ENCODE measurements at places on chromosomes 2 and 18.
A peak's percentile ranks its signal among the peaks of the same experiment; 100 is the strongest.

DNA sequence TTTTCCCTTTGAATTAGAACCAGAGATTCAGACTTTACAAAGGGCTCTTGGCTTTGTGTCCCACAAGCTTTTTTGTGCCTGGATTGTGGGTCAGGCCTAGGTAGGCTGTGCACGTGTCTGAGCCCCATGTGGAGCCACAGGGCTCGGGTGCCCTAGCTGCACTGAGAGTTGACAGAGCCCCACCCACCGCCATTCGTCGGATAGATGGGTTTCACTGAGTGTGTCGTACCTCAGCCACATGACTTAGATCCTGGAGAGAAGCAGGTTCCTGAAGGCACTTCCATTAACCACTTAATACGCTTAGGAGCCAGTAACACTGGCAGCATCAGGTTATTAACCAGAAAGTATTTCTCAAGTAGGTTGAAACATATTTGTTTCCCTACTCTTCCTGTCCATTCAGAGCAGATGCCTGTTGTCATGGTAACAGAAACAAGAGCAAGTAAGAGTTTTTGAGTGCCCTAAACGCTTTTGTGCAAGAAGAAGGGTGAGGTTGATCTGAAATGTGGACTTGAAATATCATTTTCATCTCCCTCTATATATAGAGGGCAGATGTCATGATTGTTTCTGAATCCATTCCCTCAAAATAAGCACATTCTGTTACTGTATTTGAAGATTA, 30.0 kb downstream of the ADCYAP1 start:
- DNase-seq = no peak

GRCh38 chr2:29192526-29192925, 77.3 kb downstream of the CLIP4 start:
- no peak for DNase-seq

- no peak for DNase-seq
Observed at GRCh38 chr2:46431481-46432235, 47.7 kb upstream of the TMEM247 start.

DNA sequence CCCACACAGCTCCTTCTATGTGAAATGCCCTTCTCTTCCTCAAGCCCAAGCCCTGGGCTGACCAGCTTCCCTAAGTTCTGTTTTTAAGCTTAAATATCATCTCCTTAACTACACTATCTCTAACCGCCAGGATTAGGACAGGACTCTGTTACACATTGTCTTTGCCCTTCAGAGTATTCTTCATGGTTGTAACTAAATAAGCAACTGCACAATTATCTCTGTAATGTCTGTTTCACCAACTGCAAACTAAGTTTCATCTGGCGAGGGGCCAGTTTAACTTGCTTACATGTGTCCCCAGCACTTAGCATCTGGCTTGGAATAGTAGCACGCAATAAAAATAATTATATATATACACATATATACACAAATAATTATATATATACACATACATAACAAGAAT, 1.1 kb upstream of the ERMN start:
- DNase-seq = no peak

- DNase-seq = no peak
Observed at GRCh38 chr2:18525852-18526251, 34.6 kb downstream of the RDH14 start.

GRCh38 chr2:175253871-175254270, 72.4 kb upstream of the ATP5MC3 start:
- no peak for DNase-seq

DNA sequence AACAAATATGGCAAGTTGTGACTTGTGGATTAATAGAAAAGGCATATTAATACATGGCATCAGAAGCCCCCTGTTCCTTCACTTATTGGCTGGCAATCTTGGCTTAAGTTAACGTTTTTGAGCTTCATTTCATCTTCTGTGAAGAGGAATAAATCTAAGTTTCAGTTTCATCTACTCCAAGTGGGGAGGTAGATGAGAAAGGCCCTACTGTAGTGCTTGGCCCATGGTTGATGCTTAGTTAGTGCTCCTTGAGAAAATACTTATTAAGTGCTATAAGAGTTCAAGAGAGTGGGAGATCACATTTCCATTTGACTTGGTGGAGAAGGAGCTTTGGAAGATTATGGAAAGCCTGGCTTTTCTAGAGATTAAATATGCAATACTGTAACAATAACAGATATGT, 244.3 kb downstream of the BABAM2 start:
- no peak for DNase-seq

DNA sequence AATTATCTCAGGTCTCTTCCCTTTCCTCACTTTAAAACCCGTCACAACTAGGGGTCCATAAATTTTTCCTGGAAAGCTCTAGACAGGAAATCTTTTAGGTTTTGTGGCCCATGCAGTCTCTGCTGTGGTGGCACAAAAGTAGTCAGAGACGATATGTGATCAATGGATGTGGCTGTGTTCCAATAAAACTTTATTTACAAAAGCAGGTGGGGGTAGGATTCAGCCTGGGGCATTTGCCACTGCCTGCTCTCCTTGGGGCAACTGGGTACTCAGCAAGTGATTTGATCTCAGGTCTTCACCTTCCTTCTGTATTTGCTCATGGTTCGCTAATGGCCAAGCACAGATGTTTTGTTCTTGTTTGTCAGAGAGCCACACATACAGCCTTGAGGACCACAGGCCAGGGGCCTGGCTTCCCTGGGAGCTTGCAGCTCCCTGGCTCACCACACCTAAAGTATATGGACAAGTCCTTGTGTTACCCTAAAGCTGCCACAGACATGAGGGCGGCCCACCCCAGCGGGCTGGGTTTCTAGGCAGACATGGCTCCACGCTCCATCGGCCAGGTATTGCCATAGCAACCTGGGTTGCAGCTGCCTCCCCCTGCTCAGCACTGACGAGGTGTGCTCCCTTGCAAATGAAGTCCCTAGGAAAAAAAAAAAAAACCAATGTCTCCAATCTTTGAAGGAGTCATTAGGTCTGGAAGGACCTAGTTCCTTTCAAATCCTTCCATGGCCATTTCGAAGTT, 89.7 kb upstream of the YWHAQ start:
- no peak for DNase-seq

DNA sequence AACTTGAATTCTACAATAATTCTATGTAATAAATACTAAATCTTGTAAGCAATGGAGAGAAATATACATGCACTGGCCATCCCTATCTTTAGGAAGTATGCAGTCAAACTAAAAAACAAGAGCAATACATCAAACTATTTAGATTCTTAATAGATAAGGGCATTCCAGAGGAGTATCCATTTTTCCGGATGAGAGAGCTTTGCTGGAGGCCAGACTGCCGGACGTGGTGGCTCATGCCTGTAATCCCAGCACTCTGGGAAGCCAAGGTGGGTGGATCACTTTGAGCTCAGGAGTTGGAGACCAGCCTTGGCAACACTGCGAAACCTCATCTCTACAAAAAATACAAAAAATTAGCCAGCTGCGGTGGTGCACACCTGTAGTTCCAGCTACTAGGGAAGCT, 60.8 kb downstream of the KIF5C start:
- DNase-seq = no peak

GRCh38 chr2:3596901-3597417, 2.0 kb downstream of the COLEC11 start:
- no peak for DNase-seq

DNA sequence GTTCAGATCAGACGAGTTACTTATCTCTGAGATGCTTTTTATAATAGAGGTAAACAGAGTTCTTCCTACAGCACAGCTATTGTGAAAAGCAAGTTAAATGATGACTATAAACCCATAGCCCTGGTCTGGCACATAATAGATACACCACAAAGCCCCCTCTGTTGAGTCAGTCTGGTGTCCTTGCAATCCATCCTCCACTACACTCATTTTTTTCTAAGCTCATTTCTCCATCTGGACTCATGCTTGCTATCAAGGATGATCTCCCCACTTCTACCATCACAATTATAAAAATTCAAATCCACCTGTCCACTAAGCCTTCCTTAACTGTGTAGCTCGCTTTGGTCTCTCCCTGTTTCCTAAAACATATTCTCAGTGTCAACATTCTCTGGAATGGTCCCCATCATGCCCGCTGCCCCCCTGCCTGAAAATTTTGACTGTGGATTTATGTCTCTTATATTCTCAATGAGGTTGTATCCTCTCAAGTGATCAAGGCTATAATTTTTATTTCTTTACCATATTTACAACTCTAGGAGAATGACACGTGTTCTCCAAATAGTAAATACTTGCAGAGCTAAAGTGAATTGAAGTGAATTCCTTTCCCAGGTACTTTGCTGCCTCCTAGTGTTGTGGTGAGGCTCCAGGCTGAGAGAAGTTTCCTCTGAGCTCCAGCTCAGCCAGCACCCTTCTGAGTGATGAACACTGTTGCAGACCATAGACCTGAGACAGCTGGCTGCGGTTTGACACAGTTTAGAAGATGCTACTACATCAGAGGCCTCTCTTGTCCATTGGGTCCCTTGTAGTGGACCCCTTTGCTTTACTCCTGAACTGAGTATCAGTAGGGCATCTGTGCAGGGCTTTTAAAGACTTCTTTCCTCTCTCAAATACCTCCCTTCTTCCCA, 108.7 kb downstream of the DPP10 start:
- no peak for DNase-seq

DNA sequence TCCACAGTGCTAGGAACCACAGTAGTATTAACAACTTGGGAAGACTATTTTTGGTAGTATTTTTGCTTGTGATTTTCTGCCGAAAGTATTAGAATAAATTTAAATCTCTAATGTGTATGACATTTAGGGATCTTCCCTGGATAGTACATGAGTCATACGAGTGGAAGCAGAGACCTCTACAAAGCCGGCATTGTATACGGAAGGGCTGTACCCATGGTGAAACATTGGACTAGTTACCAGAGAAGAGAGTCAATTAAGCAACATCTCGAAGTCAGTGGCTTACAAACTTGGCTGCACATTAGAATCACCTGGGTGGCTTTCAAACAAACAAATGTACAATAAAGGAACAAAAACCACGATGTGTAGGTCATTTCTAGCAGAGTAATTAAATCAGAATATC, 1131.7 kb upstream of the LRRTM1 start:
- DNase-seq = no peak

DNA sequence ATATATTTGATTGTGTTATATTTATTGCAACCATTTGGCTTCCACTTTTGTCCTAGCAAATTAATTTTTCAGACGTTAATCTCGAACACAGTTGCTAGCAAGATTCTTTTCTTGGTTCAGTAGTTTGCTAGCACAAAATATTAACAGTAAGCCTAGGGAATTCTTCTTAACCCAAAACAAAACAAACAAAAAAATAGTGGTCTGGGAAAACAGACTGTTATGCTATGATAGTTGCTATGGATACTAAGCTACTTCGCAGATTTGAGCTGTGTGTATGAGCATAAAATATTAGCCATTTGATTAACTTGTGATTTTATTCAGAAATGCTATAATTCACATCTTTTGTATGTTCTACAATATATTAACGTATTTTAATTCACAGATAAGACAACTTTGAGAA, 541.5 kb upstream of the NETO1 start:
- DNase-seq = no peak

GRCh38 chr18:60372596-60372995, at the start of gene MC4R:
TSS of gene MC4R (minus strand) at chr18:60372775. CDS start at chr18:60372349, 426 bp downstream.
- no peak for DNase-seq

- DNase-seq = peak; percentile 37
Observed at GRCh38 chr2:112182581-112183034, 44.4 kb downstream of the FBLN7 start.

- DNase-seq = no peak
Observed at GRCh38 chr2:101300836-101301235, 7.7 kb downstream of the RNF149 start.

- no peak for DNase-seq
Observed at GRCh38 chr2:207156451-207157161, 9.1 kb downstream of the KLF7 start.

DNA sequence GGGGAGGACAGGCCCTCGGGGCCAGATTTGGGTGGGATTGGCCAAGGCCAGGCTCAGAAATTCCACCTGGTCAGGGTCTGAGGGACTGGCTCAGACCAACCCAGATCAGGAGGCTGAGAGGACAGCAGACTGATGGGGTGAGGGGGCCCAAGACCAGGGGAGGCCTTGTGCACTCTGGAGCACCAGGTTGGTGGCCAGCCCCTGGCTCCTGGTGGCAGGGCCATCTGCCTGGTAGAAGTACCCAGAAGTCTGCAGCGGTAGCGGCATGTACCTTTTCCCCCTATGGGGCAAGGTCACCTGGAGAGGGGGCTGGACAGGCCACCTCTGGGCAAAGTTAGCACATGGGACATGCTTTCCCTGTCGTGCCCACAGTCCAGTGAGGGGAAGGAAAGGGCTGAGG, 21.2 kb upstream of the ODC1 start:
- DNase-seq = no peak

GRCh38 chr2:121242976-121243375, 42.0 kb downstream of the TFCP2L1 start:
- no peak for DNase-seq

DNA sequence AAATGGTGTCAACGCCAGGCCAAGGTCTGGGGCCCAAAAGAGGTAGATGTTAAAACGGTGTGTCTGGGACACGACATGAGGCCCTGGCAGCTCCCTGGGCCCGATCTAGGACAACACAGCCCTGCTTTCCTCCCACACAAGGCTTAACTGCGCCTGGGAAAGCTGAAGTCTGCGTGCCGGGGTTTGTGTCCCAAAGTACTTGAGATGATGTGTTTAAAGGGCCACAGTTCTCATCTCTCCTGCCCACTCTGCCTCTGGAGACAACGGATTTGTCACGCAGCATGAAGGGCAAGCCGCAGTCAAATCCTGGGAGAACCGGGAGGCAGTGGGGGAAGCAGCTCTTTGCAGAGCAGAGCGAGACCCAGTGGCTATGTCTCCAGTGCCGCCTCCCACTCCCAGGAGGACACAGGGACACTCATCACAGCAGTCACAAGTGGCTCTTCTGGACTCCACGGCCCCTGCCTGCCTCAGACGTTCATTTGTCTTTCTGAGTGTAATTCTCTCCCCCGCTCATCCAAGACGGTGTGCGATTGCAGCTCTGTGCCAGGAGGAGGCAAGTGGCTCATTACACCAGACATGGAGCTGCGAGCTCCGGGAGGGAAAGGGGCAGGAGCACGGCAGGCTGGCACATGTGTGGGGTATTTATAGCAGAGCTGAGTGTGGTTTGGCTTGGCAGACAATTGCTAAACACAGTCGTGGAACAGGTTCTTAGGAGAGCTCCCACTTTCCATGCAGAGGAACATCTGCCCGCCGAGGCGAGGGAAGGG, 57.7 kb upstream of the SEMA4C start:
- DNase-seq = no peak

GRCh38 chr18:74163019-74163660, 14.8 kb downstream of the TIMM21 start:
- DNase-seq = no peak

GRCh38 chr2:11774600-11774999, 28.2 kb downstream of the LPIN1 start:
- DNase-seq = no peak

DNA sequence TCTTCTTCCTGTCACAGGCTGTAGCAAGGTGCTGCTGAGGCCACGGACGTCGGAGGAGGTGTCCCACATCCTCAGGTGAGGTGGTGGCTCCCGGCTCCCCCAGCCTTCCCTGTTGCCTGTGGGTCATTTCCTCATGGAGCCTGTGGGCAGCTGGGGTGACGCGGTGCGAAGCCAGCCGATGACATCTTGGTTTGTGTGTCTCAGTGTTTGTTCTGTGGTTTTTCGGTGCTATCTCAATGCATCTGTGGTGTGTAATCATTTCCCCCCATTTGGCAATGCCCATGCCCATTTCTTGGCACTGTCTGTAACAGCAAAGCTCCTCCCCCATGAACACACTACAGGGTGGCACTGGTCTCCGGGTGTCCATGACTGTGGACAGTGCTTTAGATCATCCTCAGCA, 6.6 kb downstream of the D2HGDH start:
- no peak for DNase-seq

GRCh38 chr18:46418663-46419260, 238.3 kb downstream of the LOXHD1 start:
- no peak for DNase-seq

- DNase-seq = no peak
Observed at GRCh38 chr2:227853204-227853629, 18.2 kb upstream of the DAW1 start.
